Stimulated activated CD4-positive, alpha-beta T cell treated with anti-CD3 and anti-CD28 coated beads, TNF-alpha, amount 100 ng/mL, for 1 hour (primary cell): ENCODE measurements at places on chromosomes 12 and 14.

- DNase-seq, result no peak
These were observed 1.7 kb downstream of the MMP17 start for GRCh38 chr12:131829791-131830334.

- no peak for DNase-seq
These were observed 209.1 kb downstream of the GRIN2B start for GRCh38 chr12:13772264-13772663.

DNA sequence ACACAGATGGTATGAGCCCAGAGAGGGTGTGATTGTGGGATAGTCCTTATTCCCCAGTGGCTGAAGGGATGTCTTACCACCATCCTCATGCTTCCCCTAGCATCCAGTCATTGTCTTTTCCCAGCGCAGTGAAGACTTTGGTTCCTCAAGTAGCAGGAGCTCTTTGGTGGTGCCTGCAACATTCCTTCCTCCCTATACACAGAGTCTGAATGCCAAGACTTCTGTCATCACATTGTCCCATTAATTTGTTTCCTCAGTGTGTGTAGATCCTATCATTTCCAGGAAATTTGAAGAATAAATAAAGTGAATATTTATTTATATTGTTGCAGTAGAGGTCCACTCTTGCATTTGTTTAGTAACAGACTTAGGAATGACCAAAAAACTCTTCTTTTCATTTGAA is 147.2 kb downstream of the DACT1 start:
- no peak for DNase-seq

- no peak for DNase-seq
These were observed 234.9 kb downstream of the SNAPC1 start for GRCh38 chr14:61997161-61997560.

GRCh38 chr14:82239223-82239622 is 705.6 kb upstream of the SEL1L start:
- DNase-seq, result no peak

DNA sequence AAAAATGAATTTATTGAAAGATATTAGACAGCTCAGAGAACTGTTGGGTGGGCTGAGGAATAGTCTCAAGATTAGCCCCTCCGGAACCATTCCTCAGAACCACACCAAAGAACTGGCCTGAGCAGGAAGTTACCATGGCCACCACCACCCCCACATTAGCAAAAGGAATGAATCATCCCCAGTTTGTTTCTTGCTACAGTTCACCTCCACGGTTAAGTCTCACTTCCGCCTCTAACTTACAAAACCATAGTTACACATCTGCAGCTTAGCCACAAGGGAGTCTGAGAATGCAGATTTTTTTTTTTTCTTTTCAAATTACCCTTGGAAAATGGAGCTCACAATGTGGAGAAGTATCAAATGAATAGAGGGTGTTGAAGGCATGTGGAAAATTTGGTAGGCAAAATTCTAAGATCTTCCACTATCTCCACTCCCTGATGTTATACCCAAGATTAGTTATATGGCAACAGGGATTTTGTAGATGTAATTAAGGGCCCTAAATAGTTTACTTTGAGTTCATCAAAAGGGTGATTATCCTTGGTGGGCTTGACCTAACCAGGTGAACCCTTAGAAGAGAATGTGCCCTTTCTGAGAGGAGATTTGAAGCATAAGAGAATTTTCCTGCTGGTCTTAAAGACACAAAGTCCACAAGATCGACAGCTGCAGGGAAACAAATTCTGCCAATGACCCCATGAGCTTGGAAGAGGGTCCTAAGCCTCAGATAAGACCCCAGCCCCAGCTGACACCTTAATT is 129.8 kb upstream of the KRR1 start:
- DNase-seq, result no peak

GRCh38 chr14:28678887-28679286 is 87.7 kb upstream of the FOXG1 start:
- no peak for DNase-seq

GRCh38 chr14:53855127-53855526 is 101.5 kb downstream of the BMP4 start:
- no peak for DNase-seq

DNA sequence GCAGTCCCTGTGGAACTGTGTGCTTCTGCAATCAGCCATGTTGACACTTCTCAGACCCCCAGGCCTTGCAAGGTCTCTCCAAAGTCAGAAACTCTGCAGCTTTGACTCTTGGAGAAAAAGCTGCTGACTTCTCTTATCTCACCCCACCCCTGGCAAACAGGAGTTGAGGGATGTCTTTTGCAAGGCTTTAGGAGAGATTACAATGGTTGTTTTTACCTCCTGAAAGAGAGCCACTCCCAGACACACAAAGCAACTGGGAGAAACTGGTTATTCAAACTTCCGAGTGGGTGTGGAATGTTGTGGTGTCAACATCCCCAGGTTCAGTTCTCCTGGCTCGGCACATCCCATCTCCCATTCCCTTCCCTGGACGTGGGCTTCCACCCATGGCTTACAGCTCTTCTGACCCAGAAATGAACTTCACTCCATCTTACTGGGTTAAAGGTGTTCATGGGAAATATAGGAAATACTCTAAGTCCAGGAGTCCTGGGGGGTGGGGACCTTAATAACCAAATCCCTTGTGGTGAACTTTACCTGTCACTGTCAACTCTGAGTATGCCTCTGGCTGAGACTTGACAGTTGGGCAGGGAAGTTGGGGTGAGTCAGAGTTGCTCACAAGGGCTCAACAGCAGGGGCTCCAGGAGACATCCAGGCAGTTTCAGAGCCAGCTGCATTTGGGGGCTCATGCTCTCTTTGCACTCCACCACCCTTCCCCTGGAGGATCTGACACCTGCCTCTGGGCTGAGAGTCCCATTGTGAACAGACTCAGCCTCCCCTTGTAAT is 41.9 kb downstream of the CCDC177 start:
- DNase-seq, result no peak

DNA sequence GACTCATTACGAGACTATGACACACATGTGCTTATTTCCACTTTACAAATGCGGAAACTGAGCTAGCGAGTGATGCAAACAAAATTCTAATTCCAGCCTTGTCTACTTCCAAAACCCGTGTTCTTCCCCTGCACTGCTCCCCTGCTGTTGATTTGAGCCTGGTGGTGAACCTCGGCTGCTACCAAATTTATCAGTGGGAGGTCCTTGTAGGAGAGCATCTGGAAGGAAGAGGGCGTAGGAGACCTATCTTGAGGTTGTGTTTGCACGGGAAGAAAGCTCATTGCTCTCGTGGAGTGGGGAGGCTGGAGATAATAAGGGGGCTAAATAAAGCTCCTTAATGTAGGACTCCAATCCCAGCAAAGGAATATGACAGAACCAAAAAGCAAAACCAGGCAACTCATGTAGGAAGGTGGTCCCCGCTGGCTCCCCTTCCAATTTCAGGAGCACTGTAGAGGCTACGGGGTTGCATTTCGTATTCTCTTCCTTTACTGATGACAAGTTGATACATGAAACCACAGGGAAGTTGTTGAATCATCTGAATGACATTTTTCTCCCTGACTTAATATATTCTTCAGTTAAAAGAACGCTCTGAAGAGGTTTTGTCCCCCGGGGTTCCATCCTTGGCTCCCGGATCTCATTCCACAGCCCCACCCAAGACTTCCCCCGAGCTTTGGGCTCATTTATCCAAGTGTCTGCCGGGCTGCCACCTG is 52.6 kb downstream of the FZD10 start:
- no peak for DNase-seq

DNA sequence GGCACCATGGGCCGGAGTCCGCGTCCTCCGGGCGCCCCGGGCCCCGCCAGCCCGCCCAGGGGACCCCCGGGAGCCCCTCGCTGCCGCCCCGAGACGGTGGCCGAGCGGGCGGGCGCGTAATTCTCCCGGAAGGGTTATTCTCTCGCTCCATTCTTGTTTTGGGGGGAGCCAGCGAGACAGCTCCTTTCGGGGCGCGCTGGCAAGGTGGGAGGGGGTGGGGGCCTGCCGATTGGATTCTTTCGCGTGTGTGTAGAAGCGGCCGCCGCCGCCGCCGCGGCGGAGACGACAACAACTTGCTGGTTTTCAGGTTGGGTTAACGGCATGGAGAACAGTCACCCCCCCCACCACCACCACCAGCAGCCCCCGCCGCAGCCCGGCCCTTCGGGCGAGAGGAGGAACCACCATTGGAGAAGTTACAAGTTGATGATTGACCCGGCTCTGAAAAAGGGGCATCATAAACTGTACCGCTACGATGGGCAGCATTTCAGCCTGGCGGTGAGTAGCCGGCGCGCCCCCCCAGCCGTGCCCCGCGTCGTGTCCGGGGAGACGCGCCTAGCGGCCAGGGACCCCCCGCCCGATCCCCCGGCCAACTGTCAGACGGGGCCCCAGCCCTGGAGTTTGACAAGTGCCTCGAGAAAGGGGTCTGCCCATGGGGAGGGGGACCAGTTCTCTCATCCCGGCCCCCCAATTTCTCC is 755 bp downstream of the SETD1B start:
- DNase-seq, result no peak

DNA sequence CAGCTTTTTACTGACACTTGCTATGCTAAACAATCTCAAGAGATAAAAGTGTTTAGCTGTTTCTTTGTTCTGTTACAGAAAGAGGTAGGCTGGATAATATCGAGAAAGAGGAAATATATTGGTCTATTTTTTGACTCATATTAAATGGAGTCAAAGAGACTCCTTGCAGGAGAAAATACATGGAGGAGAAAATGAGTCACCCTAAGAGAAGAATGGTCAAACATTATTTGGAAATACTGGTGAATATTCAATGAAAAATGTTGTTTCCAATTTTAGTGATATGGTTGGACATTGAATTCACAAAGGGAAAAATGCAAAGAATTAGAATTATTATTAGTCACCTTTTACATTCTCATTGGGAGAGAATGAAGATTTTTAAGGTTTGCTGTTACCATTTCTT is 3.2 kb downstream of the KCNJ8 start:
- DNase-seq, result no peak

DNA sequence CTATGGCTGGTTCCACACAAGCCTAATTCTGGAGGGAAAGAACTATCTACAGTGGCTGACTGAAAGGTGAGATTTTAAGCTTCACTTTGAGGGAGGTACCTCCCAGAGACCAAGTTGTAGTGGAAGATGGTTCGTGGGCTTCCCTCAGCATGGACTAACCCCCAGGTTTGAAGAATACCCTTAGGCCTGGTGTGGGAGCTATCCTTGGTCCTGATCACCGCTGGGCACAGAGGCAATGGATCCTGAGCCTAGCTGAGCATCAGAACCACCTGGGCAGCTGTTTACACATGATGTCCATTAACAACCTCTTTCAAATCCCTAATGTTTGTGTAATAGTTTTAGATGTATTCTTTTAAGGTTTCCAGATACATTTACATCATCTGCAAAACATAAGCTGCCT is 10.3 kb downstream of the DAO start:
- DNase-seq, result no peak

DNA sequence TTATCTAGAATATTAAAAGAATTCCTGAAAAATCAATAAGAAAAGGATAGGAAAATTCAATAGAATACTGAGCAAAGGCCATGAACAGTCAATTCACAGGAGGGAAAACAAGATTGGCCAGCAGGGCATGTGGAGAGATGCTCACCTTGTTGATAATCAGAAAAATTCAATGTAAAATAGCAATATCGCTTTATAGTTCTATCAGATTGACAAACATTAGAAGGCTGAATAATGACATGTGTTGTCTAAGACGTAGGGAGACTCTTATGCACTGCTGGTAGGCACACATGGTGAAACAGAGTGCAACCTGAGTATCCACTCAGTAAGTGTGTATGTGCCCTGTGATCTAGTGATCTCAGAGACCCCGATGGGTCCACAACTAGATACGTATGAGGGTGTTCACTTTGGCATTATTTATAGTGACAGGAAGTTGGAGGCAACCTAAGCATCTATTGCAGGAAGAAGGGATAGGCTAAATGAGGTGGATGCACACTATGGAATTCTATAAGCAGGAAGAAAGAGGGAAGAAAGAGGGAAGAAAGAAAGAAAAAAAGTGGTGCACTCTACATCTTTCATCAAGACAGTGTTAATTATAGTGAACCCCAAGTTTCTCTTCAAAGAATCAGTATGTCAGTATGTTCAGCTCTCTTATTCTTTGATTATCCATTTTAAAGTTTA is 3.8 kb upstream of the ANKRD33 start:
- no peak for DNase-seq

- DNase-seq, result no peak
These were observed 23.6 kb upstream of the UTP20 start for GRCh38 chr12:101256266-101256665.

GRCh38 chr14:89479802-89480201 is 62.8 kb upstream of the FOXN3 start:
- no peak for DNase-seq

GRCh38 chr12:51906430-51907082 is 748 bp upstream of the ACVRL1 start:
- DNase-seq, result no peak

DNA sequence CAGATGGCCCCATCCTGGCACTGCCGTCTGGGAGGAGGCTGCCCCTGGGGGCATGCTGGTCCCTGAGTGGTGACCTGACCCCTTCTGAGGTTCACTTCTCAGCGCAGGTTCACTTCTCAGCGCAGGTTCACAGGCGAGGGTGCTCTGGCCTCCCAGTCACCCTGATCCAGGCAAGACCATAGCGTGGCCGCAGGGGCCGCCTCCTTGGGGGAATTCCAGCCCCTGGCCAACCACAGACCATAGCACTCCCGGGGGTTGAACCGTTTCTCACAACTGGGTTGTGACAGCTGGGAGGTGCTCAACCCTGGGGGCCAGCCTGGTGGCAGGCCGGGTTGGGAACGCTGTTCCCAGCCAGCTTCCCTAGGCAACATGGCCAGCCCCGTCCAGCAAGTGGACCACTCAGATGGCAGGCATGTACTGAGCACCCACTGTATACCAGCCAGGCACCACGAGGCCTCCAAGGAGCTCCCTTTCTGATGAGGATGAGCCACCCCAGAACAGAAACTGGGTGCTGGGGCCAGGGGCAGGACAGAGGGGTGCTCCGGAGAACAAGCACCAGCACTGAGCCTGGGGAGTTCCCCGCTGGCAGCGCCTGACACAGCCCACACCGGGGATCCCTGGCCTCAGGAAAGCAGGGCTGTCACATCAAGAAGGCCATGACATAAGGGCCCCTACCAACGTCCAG is 28.3 kb upstream of the ZFP36L1 start:
- no peak for DNase-seq

- DNase-seq, result no peak
These were observed 284.2 kb upstream of the SOX5 start for GRCh38 chr12:24233519-24234246.

- no peak for DNase-seq
These were observed 43.1 kb upstream of the ATF7IP start for GRCh38 chr12:14322403-14322802.

DNA sequence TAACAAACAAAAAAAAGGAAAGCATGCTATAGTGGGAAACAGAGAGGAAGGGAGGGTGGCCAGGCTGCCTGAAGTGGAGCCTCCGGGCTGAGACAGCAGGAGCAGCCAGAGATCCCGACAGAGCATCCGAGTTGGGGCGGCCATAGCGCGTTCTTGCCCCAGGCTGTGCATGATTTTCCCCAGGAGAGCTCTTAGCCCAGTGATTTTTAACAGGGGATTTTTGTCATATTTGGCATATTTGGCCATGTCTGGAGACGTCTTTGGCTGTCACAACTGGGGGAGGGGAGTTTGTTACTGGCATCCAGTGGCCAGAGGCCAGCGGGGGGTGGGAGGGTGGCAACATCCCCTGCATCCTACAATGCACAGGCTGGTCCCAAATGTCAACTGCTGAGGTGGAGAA is 23.6 kb downstream of the BDKRB1 start:
- DNase-seq, result no peak

GRCh38 chr12:123089631-123090353 is 61.1 kb downstream of the PITPNM2 start:
- no peak for DNase-seq

GRCh38 chr12:16833376-16834015 is 227.5 kb upstream of the LMO3 start:
- no peak for DNase-seq

GRCh38 chr14:63996016-63996415 is 143.2 kb downstream of the SYNE2 start:
- DNase-seq, result no peak
